ENCODE measurements at places on chromosomes 11 and 22.
A peak's percentile ranks its signal among the peaks of the same experiment; 100 is the strongest.

DNA sequence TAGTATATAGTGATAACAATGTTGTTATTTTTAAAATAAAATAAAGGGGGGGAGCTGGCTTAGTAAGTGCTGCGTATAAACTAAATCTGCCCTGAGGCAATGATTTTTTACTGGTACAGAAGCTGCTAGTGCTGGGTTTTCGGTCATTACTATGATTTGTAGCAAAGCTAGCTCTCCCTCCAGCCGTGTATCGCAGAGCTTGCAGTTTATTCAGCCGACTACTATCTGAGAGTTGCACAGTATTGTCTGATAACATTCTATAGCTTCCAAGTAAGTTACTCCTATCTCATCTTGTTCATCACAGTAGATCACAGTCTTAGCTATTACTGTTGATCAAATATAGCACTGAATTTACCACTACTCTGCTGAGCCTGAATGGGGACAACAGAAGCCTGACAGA lies 805.5 kb upstream of the ARHGAP42 start:
- no peak for DNase-seq

DNA sequence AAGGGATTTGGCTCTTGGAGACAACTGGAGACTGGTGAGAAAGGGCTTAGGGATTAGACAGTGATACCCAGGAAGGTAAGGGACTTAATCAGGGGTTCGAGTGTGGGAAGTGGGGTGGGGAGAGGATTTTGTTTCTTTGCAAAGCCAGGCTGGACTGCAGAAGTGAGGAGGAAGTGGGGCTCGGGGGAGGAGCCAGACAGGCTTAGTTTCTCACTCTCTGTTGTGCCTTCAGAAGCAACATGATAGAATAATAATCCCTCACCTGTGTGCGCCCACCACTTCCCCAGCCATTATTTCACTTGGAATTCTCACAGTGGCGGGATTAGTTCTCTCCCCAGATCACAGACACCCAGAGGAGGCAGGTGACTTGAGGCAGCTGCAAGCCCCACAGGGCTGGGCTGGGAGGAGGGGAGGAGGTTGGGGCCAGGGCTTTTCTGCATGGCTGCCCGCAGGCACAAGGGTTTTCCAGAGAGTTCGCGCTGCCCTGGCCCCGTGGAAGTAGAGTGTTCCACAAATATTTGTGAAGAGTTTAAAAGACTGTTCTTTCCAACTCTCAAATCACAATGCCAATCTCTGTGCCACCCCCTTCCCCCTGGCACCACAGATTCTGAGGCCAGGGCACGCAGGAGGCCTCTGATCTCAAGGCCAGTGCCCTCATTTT lies 4.0 kb upstream of the SEC14L2 start:
- no peak for DNase-seq

DNA sequence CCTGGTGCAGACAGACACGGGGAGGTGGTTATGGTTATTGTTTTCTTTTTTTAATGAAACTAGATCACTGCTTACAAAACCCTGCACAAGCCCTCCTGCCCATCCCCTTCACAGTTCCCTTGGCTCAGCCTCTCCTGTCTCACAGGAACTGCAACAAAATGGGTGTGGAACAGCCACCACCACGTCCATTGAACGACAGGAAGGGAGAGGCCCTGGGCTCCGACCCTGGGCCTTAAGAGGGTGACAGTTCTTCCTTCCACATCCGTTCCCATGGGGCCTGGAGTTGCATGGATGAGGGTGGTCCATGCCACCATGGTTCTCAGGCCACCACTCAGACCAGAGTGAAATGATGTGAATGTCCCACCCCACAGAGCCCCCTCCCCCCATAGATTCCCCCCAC lies 15.7 kb downstream of the PRPF19 start:
- no peak for DNase-seq

DNA sequence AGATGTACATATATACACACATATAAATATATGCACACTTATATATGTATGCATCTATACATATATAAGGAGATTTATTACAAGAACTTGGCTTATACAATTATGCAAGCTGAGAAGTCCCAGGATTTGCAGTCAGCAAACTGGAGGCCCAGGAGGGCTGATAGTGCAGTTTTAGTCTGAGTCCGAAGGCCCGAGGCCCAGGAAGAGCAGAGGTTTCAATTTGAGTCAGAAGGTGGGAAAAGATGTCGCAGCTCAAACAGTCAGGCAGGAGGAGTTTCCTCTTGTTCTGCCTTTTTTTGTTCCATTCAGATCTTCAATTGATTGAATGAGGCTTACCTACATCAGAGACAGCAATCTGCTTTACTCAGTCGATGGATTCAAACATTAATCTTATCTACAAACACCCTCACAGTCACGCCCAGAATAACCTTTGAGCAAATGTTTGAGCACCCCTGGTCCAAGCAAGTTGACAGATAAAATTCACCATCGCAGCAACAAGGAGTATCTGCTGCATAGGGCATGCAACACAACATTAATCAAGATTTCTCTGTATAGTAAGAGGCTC lies 4.0 kb upstream of the SGSM1 start:
- no peak for DNase-seq

- no peak for DNase-seq
These were observed 12.5 kb downstream of the ATXN10 start for GRCh38 chr22:45684169-45684568.

GRCh38 chr22:37979782-37980181 lies 4.6 kb downstream of the SOX10 start:
- no peak for DNase-seq

GRCh38 chr22:49807780-49808708 lies 19.6 kb downstream of the BRD1 start:
- no peak for DNase-seq

DNA sequence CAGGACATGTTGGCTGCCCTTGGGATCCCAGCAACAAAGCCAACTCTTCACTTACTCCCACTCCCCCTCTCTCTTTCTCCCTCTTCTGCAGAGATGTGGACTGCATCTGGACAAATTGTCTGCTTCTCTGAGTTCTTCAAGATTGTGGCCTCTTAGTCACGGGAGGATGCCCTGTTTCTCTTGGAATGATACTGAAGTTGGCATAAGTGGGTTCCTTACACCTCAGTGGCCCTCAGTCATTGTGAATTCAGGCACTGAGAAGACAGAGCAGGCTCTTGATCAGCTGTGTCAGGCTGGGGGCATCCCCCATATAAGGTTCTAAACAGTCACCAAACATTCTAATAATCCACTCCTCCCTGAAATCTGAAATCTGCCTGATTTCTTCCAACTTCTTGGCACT lies 6.1 kb upstream of the E2F8 start:
- DNase-seq, result no peak

GRCh38 chr11:75320046-75320618 lies 31.3 kb downstream of the ARRB1 start:
- DNase-seq, result no peak

DNA sequence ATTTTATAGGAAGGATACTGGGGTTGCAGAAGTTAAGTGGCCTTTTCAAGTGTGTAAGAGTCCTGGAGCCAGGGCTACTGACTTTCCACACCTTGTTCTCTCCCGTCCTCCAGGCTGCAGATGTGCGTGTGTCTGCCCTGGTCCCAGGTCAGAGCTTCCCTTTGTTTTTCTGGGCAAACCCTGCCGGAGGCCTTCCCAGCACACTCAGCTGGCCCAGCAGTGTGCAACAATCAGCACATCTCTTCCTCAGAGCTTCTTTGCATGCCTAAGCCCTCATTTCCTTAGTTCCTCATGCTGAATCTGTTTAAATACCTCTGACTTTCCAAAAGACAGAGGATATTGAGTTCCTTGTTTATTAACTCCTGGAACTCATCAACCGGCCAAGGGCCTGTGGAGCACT lies 80.6 kb downstream of the KCNJ1 start:
- DNase-seq, result no peak

GRCh38 chr11:72570893-72571661 lies 103.1 kb downstream of the PDE2A start:
- DNase-seq, result no peak

GRCh38 chr11:77440678-77441077 lies 33.2 kb downstream of the PAK1 start:
- no peak for DNase-seq

- DNase-seq, result no peak
These were observed 328.7 kb downstream of the SOX6 start for GRCh38 chr11:16027621-16028020.

DNA sequence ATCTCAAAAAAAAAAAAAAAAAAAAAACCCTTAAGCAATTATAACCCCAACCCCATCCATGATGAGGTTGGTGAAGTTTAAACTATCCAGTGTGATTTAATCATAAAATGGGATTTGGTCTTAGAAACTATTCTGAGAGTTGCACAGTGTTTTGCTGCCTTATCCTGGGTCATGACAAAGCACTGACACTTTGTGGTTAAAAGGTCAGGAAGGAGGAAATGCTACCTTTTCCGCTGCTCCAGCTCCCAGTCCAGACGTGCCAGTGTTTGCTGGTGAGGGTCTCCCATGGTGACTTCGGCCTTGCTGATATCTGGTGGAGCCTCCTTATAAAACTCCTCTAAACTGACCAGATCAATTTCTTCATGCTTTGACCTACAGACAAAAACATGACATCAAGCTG lies 14.5 kb downstream of the THOC5 start:
- DNase-seq, result no peak

GRCh38 chr11:65861533-65862183 lies 1.4 kb downstream of the MUS81 start:
- no peak for DNase-seq

- DNase-seq, result peak; percentile 43
These were observed 84.1 kb downstream of the C22orf31 start for GRCh38 chr22:28977481-28977971.

- DNase-seq, result no peak
These were observed 8.8 kb upstream of the WNT11 start for GRCh38 chr11:76214968-76215548.

DNA sequence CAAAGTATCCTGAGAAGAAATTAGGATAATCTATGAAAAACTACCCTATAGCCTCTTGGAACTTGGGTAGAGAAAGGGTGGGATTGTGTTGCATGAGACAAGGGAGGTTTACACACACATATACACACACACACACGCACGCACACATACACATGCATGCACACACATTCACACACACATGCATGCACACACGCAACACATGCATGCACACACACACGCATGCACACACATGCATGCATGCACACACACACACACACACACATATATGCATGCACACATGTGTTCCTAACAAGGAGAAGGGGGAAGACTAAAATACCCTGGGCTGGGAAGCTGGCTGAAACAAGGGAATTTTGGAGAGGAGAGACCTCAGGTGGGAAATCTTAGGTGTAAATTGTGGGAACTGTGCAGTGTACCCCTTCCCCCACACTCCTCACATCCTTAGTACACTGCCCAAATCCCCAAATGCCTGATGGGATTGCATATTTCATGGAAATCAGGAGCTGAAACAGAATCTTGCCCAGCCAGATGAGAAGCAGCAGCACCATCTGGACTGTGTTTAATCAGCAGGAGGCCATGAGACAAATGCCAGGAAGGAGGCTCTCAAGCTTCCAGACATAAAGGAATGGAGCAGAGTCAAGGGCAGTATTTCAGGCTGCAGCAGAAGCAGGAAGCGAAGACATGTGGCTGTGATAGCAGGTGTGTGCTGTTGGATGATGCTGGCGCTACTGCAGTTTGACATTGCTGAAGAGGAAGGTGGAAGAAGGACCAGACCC lies 14.6 kb upstream of the POLD3 start:
- no peak for DNase-seq

DNA sequence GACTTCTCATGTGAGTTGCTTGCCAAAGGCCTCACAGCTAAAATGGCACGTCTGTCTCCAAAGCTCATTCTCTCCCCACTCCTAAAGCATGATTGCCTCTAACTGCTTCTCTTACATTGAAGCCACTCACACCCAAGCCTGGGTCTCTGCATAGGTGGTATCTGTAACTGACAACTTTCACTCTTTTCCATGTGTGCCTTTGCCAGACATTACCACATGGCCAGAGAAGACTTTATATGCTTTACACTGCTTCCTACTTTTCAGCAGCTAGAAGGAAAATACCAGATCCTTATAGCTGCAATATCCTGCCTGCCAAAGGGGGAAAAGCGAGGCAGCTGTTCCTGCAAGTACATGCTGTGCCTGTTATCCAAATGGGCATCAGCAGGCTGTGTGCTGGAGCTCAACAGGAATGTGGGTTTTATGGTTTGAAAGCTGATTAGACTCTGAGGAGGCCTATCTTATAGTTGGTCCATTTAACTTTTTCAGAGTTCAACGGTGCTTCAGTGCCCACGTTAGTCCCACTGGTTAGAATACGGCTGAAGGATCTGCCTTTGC lies 547.1 kb downstream of the RAB38 start:
- no peak for DNase-seq

DNA sequence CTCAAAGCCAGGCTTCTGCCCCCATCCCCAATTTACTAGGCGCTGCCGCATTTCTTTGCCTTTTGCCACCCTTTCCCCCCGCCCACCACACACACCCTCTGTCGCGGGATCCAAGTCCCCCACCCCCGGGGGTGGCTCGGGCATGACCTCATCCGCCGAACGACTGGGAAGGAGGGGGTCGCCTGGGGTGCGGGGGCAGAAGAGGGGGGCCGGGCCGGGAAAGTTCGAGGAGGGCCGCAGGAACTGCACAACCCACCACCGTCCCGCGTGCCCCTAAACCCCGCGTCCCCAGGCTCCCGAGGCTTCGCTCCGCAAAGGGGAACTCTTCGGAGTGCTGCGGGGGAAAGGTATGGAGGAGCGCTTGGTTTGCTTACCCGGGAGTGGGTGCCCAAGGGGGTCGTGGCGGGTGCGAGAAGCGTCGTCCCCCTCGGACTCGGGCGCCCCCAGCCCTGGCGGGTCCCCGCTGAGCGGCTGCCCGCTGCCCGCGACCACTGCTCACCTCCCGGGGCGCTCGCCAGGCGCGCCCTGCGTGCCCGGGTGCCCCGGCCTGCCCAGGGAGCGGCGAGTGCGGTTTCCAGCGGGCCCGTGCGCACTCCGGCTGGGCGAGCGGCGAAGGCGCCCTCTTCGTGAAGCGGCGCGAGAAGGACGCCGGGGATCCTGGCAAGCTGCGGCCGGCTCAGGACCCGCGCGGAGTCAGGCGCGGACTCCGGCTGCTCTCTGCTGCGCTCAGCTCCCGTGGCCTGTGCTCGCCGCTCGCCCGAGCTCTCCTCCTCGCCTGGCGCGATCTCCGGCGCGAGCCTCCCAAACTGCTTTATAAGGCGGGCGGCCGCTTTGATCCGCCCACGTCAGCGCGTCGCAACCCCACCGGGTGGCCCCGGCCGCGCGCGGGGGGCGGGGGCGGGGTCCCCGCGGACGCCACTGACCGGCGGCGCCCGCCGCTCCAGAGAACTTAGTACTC lies 4.0 kb upstream of the WNT11 start:
- DNase-seq, result no peak

GRCh38 chr11:15615398-15616096 lies 500.8 kb downstream of the INSC start:
- DNase-seq, result no peak

GRCh38 chr22:36349726-36350125 lies 38.0 kb downstream of the MYH9 start:
- DNase-seq, result no peak

DNA sequence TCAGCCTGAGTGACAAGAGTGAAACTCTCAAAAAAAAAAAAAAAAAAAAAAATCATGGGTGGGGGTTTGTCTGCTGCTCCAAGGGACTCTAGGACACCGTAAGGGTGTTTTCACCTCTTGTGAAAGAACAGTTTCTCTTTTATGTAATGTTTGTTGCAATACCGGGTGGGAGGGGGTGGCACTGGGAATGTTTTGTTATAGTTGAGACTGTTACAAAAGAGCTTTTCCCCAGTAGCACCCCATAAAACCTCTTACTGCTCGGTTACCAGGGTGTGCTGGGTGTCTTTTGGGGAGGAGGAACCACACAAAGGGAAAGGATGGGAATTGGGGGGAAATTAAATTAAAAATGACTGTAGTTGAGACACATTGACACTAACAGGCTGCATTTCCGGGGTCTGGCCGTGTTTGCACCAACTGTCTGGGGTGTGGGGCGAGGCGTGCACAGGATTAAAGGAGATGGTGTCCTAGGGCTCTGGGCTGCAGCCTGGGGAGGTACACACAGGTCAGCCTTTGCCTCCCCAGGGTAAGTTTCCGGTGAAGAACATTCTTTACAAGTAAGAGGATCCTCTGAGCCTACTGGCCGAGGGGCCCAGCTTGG lies 1.6 kb downstream of the NFAM1 start:
- DNase-seq, result no peak
